ENCODE measurements at places on chromosomes 2 and 18.

GRCh38 chr18:39596891-39597290 lies 2031.3 kb upstream of the CELF4 start:
- DNase-seq = no peak

DNA sequence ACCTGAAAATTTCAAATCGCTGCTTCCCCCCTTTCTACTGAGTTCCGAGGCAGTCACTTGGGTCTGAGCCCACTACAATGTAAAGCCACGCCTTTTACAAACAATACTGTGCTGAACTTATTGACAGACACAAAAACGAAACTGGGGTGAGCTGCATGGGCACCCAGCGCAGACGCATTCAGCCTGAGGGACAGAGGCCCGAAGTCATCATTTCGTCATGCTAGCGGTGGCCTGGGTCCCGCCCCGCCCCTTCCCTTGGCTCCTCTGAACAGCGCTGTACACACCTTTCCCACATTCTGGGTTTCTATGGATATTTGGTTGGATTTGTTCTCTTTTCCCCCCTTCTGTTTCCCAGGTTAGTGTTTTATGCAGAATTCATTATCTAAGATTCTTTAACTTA lies 71.7 kb downstream of the EIPR1 start:
- no peak for DNase-seq

DNA sequence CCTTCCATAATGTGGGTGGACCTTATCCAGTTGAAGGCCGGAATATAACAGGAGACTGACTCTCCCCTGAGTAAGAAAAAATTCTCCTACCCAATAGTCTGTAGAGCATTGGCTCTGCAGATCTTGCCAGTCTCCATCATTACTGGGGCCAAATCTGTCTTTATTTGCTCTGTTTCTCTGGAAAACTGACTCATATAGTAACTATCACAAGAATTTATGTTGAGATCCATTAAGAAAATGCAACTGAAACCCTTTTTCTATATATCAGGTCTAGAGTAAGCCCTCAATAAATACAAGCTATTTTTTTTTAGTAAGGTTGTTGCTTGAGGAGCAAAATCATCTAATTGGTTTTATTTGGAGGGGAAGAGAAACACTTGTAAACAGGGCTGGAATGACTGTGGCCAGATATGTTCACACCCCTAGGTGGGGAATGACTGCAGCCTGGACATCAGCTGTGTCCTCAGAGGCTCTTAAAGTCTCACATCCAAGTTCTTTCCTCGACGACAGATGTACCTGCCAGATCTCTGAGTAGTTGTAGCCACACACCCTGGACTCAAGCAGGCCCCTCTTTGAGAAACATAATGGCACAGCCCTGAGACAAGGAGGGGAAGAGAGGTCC lies 339.7 kb downstream of the TNS1 start:
- no peak for DNase-seq

- DNase-seq = no peak
These were observed 122.6 kb upstream of the STK17B start for GRCh38 chr2:196293751-196294515.

DNA sequence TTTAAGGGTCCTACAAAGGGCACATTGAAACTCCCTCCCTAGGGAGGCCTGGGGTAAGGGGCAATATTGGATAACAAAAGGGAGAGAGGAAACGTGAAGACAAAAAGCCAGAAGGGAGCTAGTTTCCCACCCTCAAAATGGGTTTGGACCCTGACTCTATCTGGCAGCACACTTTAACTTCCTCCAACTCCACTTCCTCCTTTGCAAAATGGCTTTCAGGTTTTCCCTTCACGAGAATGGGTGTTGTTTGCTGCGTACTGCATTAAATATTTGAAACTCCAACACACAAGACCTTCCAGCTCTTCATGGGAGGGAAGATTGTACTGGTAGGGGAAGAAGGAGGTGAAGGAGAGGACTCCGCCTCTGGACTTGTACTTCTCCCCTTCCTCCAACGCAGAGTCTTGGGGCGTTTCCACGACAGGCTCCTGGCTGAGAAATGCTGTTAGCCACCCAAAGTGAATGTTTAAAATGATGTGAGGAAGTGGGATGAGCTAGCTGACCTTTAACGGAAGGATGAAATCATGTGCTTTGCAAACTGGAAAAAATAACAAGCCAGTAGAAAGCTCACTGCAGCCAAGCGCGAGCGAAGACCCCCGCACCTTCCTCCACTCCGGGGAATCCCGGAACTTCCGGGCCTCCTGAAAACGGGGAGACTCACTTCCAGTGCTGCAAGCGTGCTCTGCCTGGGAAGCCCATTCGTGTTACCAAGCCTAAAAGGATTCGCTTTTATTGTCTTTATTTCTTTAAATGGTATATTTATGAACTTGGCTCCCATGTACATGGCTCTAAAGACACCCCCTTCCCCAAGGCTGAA lies 85.6 kb downstream of the VIT start:
- DNase-seq = no peak

Data from hippocampal formation (tissue), 2 donors.